ENCODE measurements at places on chromosomes 4 and X.

DNA sequence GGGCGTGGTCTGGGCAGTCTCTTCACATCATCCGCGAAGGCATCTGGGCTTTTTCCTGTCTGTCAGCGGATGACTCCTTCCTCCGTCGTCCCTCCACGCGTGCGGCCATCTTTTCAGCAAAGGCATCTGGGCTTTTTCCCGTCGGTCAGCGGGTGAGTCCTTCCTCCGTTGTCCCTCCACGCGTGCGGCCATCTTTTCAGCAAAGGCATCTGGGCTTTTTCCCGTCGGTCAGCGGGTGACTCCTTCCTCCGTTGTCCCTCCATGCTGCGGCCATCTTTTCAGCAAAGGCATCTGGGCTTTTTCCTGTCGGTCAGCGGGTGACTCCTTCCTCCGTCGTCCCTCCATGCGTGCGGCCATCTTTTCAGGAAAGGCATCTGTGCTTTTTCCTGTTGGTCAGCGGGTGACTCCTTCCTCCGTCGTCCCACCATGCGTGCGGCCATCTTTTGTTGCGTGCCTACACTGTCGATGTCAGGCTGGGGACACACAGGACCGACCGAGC lies 12.3 kb upstream of the TMEM271 start:
- DNase-seq: no peak

DNA sequence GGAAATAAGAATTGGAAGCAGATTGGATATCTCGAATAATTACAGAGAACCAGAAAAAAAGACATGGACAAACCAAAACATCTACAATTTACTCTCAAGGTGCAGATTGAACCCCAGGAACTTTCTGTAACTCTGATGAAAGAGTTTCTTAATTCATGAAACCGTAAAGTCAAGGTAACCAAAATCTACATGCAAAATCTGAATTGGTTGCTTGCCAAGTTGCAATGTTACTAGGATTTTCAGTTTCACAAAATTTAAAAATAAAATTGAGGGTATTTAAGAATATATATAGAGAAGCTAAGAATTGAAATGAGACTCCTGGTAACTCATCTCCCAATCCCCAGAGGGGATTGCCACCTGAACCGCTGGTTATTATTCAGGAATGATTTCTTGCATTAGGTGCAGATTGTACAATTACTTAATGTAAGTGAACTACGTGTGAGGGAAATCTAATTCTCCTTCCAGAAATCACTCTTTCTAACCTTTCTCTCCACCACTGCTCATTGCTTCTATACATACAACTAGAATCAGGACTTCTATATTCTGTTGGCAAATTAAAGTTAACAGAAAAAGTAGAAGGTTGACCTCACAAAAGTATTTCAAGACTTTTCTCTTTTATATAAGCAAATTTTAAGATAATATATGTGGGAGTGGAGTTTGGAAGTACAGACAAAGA lies 221.5 kb upstream of the NDST4 start:
- DNase-seq: no peak

GRCh38 chr4:31370866-31371465 lies 650.8 kb downstream of the PCDH7 start:
- DNase-seq: peak; percentile 2

- peak; percentile 6 for DNase-seq
These were observed 63.4 kb downstream of the DCUN1D4 start for GRCh38 chr4:51906167-51906958.

- no peak for DNase-seq
These were observed 135.1 kb upstream of the ATP6AP2 start for GRCh38 chrX:40445691-40446090.

DNA sequence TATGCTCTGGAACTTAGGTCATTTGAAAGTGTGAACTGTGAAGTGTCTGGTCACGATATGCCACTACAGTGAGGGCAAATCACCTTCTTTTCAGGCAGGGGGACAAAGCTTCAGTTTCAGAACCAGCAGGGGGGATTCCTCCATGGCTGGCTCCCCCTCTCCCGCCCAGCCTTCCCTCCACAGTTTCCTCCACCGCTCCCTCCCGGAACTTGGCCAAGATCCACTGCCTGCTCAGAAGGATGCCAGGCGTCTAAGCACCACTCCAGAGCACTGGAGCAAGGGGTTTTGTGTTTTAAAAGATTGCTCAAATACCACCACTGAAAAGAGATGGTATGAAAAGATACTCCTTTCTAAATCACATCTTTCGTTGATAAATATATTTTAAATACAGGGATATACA lies 126.9 kb downstream of the ELOVL6 start:
- DNase-seq: no peak

- no peak for DNase-seq
These were observed 14.5 kb downstream of the TMPRSS11E start for GRCh38 chr4:68461790-68462189.

DNA sequence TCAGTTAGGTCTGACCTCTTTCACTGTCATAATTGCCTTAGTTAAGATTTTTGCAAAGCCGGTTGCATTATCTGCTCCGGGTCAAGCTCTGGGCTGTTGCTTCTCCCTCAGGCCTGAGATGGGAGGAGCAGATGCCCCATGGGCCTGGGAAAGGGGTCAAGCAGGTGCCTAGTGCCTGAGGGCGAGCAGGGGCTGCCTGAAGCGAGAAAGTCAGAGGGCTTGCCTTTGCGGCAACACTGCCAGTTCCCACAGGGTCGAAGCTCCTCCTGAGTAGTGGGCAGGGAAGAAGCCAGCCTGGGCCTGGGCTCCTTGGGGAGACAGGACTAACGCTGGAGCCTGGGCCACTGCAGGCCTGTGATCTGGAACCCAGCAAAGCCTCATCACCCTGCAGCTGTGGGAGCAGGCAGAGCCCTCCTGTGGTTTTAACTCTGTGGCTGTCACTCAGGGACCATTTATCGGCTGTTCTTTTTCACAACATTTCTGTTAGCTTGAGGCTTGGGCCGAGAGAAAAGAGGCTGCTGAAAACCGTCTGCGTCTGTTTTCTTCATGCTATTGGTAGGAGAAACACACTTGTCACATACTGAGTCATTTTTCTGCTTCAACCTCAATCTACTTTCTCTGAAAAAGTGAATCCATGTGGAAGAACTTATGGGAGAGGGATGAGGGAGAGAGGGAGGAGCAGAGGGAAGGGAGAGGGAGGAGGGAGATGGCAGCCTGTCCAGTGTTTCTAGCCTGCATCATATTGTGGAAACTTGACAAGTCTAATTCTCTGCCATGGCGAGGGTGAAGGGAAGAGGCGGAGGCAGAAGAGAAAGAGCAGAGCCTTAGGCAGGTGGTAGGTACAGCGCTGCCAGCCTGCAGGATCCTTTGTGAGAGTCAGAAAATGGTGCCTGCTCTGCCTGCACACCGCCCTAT lies 68.4 kb downstream of the RHOH start:
- no peak for DNase-seq

DNA sequence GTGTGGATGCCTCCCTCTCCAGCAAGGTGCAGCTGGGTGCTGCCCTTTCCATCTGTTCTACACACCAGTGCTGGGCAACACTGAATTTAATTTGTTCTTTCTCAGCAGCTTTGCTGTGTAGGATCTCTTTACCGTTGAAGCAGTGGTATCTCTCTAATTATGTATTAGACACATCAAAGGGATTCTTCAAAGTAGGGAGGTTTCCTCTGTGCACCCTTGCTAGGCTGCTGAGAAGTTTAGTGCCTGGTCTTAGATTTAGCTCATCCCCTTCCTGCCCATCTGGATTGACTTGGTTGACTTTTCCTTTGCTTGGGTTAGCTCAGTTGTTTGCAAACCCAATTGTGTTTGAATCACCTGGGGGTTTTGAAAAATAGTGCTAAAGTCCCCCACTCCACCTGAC lies 27.8 kb upstream of the LDB2 start:
- no peak for DNase-seq

DNA sequence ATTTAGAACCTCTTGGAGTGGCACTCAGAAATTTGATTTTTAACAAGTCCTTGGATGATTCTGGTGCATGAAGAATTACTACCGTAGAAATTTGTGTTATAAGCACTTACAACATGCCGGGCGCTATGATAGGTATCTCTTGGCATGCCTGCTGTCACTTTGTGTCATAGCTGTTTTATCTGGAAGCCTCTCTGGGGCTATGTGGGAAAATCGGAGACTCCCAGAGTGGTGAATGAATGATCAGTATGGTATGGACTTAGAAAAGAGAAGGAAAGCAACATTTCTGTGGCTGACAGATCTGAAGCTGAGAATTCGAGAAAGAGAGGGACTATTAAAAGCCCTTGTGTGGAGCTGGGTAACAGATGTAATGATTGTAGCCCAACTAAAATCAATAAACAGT lies 177.4 kb upstream of the MAMLD1 start:
- no peak for DNase-seq

DNA sequence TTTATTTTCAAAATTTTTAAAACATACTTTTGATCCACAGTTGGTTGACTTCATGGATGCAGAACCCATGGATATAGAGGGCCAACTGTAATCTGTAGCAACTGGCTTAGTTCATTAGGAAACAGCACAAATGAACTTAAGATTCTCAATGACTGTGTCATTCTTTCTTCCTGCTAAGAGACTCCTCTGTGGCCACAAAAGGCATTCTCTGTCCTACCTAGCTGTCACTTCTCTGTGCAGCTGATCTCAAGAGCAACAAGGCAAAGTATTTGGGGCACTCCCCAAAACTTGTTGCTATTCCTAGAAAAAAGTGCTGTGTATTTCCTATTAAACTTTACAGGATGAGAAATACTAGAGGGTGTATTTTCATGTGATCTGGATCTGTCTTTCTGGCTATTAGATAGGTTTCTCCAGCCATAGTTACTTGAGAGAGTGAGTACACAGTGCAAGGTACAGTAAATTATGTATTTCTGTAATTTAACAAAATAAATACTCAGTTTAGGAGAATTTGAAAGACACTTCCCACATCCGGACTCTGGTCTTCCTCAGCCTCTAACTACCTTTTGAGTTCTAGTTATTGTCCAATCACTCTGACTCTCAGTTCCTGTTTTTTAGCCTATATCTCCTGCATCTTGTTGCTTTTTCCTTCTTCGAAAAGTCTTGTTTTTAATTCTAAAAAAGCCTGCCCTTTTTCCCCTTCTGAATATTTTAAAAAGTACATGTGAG lies 21.8 kb downstream of the TLR2 start:
- no peak for DNase-seq

- peak; percentile 52 for DNase-seq
These were observed 89.5 kb downstream of the OR13H1 start for GRCh38 chrX:131633285-131633917.

- no peak for DNase-seq
These were observed 18.6 kb downstream of the ARSJ start for GRCh38 chr4:113960684-113961321.

DNA sequence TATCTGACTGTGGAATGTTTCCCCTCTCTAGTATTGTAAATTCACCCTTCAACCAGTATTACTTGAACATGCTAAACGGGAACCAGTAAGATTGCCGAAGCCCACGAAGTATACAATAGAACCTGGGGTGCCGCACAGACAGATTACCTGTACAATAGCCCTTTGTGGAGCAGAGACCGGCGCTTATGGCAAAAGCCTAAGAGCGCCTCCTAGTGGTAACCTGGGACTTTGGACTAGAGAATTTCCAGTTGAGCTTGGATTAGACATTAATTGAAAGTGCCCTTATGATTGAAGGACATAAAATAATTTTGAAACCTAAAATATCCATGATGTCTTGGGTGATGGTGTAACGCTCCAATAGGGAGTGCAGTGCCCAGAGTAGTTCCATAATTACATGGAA lies 14.1 kb downstream of the ZNF157 start:
- DNase-seq: peak; percentile 73

All from activated CD4-positive, alpha-beta T cell treated with anti-CD3 and anti-CD28 coated beads for 48 hours (primary cell).